ENCODE measurements at places on chromosomes 6 and 20.

GRCh38 chr20:25316506-25317190 is 68.8 kb downstream of the PYGB start:
- no peak for DNase-seq

DNA sequence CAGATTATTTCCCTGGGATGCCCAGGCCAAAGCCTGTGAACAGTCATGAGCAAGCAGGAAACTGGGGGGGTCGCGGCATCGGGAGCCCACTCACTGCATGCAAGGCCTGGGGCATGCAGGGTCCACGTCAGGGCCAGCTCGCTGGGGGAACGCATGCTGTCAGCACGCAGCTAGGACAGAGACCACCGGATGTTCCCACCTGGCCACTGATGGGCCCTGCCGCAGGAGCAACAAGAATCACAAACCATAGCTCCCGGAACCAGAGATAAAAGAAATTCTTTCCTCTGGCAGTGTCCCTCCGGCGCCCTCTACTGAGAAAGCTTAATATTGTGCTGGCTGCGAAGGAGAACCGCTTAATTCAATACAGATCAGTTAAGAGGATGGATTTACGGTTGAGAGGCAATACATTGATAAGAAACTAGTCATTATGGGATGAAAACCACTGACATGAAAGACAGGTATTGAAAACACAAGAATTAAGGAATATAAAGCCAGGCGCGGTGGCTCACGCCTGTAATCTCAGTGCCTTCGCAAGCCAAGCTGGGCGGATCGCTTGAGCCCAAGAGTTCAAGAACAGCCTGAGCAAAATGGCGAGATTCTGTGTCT is 32.6 kb downstream of the C6orf15 start:
- peak; percentile 71 for DNase-seq

GRCh38 chr20:57882451-57883161 is 172.8 kb upstream of the PMEPA1 start:
- DNase-seq: peak; percentile 26

GRCh38 chr6:115817161-115817560 is 243.5 kb downstream of the FRK start:
- no peak for DNase-seq

DNA sequence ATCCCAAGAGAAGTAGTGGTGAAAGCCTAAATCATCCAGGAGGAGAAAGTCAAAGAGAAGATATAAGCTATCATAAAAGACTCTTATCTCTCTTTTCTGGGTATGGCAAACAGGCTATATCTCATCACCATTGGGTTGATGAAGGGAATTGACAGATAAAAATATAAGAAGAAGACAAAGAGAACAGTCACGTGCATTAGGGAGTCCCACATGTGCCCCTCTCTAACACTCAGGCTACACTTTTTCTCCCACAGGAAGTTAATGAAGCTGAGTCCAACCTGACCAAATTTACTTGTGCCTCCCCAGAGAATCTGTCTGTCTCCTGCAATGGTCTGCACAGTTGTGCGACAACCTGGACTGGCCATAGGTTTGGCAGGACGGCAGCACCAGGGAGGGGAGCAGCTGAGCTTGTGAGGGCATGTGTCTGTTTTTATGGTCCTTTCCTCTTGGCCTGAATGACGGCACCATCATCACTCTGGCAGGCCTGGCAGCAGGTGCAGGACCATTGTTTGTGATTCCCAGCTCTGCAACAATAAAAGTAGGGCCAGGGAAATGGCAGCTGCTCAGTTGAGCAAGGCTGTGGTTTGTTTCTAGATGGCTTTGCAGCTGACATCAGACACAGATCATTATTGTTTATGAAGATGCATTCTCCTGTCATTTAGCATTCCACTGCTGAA is 144.5 kb upstream of the MCHR2 start:
- no peak for DNase-seq

- DNase-seq: no peak
These were observed 36.0 kb upstream of the SNX9 start for GRCh38 chr6:157787080-157787479.

- no peak for DNase-seq
These were observed 73.9 kb downstream of the PKIB start for GRCh38 chr6:122683989-122684651.

- DNase-seq: no peak
These were observed 147.5 kb downstream of the PHF3 start for GRCh38 chr6:63783096-63783495.

DNA sequence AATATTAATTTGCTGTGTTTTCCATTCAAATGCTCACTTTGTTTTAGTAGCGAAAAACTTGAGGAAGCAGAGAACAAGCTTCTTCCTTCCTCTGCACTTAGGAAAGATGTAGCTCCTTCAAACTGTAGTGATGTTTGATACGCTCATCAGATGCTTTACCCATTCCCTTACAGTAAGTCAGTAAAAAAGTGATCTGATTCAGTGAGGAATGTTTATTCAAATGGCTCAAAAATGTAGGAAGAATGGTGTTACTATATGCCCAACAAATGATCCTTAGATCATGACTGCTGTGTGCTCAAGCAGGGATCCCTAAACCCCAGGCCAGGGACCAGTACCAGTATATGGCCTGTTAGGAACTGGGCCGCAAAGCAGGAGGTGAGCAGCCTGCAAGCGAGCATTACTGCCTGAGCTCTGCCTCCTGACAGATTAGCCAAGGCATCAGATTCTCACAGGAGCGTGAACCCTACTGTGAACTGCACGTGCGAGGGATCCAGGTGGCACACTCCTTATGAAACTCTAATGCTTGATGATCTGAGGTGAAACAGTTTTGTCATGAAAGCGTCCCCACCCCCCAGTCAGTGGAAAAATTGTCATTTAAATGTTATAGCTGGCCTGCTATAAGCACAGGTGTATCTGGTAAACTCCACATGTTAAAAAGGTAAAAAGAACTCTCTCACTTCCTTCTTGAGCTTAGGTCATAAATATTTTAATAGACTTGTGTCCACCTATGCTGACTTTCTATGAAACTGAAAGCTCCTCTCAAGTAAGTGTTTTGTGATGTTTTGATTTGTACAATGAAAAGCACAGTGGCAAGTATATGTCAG is 187.2 kb downstream of the FOXC1 start:
- peak; percentile 41 for DNase-seq

DNA sequence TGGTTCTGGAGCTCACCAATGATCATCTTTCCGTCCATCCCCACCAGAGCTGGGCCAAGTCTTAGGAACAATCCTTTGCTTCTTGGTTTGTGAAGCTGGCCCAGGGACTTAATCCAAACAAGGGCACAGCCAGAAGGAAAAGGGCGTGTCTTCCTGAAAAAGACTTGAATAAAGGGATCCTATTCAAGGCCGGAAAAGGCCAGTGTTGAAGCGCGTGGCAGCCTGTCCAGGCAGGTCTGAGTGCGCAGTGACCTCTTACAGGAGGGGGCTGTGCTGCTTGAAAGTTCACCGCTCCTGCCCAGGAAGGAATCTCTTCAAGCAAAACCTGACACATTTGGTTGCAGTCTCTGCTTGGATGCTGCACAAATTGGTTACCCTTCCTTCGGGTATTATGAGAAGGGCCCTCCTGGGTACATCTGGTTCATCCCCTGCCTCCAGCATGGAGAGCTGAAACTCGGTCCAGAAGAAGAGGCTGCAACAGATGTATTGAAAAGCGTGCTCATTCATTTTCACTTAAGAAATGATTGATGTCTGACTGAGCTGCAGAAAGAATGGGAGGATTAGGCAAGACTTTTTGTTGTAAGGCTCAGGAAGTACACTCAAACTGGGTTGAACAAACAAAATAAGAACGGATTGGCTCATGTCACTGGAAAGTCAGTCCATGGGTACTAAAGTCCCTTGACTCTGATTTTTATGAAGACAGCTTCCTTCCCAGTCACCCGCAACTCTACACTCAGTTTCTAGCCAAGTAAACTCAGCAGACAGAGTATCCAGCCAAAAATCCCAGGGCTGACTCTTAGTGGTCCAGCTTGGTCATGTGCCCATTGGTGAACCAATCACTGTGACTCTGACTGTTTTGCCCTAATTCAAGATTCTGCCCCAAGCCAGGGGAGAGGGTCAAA is 136.3 kb downstream of the TFAP2C start:
- no peak for DNase-seq

- DNase-seq: peak; percentile 23
These were observed 2.3 kb downstream of the TFAP2C start for GRCh38 chr20:56631318-56631989.

DNA sequence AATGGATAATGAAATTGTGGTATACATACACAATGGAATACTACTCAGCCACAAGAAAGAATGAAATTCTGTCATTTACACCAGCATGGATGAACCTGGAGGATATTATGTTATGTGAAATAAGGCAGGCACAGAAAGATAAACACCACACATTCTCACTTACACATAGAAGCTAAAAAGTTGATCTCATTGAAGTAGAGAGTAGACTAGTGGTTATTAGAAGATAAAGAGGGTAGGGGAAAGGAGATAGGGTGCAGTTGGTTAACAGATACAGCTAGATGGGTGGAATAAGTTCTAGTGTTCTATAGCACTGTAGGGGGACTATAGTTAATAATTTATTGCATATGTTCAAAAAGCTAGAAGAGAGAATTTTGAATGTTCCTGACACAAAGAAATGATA is 25.5 kb upstream of the LTV1 start:
- DNase-seq: no peak

DNA sequence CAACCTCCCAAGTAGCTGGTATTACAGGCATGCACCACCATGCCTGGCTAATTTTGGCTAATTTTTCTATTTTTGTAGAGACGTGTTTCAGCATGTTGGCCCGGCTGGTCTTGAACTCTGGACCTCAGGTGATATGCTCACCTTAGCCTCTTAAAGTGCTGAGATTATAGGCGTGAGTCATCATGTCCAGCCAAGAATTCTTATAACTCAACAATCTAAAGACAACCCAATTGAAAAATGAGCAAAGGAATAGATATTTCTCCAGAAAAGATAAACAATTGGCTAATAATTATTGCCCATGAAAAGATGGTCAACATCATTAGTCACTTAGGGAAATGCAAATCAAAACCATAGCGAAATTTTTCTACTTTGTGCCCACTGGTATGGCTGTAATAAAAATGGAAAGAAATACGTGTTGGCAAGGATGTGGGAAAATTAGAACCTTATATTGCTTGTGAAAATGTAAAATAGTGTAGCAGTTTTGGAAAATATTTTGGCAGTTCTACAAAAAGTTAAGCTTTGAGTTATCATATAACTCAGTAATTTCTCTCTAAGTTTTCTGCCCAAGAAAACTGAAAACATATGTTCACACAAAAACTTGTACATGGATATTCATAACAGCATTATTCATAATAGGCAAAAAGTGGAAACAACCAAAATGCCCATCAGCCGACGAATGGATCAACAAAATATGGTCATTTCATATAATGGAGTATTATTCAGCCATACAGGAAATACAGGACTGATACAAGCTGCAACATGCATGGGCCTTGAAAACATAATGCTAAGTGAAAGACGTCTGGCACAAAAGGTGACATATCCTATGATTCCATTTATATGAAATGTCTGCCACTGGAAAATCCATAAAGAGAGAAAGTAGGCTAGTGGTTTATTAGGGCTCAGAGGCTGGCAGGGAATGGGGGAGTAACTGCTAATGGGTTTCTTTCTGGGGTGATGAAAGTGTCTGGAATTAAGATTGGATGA is 87.8 kb downstream of the UTRN start:
- no peak for DNase-seq

DNA sequence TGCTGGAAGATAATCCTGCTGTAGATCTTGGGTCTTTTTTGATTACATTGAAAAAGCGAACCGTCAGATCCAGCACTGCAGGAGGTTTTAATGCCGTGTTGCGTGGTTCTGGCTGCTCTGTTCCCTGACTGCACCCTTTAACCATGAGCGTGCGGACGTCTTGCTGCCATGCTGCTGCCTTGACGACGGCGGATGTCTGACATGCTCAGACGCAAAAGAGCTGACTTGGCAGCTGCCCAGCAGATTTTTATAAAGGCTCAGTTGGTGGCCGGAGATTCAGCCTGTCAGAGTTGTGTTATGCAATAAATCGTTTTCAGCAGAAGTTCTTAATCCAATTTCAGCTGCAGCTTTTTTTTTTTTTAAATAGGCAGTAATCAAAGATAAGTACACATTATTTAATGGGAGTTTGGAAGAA is 119.4 kb downstream of the JARID2 start:
- peak; percentile 17 for DNase-seq

DNA sequence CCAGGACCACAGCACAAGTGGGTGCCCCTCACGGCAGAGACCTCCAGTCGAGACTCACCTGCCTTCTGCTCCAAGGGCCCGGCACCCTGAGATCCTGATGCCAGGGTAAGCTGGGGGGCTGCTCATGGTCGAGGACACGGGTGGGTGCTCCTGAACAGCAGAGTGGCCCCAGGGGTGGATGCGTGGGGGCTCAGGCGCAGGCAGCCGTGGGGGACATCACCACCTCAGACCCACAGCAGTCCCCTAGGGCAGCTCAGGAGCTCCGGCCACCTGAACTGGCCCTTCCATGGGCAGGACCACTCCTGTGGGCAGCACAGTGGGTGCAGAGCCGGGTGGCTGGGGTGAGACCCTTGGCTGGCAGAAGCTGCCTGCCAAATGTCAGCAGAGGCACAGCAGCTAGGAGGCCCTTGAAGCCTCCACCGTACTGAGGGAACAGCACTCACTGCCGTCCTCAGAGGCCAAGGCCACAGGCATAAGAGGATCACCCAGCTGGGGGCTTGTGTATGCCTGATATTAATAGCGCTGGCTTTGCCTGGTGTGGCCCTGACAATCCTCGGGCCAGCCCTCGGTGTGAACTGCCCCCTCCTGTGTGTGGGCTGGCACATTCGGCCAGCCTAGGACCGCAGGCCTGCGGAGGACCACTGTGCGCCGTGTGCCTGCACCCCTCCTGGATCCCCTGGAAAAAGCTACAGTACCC is 5.4 kb downstream of the UCKL1 start:
- DNase-seq: no peak

DNA sequence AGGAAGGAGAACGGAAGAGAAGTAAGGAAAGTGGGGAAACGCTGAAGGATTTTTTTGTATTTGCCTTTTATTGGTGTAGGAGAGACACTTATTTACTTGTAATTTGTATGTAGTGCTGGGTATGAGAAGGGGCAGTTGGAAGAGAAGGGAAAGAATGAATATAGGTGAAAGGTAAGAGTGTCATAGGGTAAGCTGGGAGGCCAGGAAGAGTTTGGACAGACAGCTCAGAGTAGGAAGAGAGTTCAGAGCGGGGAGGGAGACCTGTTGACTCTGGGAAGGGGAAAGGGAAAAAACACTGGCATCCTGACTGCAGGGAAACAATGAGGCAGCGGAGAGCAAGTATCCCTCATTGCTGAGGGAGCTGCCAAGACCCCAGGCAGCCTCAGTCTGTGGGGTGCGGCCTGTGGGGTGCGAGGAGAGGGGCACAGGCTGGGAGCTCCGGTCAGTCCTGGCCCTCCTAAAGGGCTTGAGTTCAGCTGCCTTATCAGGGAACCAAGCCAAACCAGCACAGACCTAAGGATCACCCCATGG is 3.1 kb downstream of the TRAF3IP2 start:
- peak; percentile 14 for DNase-seq

GRCh38 chr6:121698617-121699016 is 263.2 kb downstream of the GJA1 start:
- no peak for DNase-seq

DNA sequence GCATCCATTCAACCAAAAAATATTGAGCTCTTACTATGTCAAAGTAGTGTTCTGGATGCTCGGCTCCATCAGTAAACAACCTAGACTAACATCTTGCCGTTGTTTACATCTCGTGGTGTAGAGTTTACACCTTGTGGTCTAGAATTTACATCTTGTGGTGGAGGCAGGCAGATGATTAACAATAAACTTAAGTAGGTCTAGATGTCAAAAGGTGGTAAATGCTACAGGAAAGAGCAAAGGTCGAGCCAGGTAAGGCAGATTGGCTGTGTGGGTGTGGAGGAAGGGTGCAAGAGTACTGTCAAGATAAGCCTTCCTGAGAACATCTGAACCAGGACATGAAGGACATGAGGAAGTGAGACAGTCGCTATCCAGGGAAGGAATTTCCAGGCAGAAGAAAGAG is 88.4 kb upstream of the ESR1 start:
- no peak for DNase-seq
